NCI-H460 (cell line): ENCODE measurements at places on chromosomes 11 and 22.

- no peak for DNase-seq
These were observed 54.5 kb upstream of the HSPA8 start for GRCh38 chr11:123116486-123116885.

GRCh38 chr11:86488553-86488952 is 113.9 kb downstream of the CCDC81 start:
- no peak for DNase-seq

GRCh38 chr11:124748481-124749343 is 3.3 kb downstream of the VSIG2 start:
- DNase-seq: no peak

DNA sequence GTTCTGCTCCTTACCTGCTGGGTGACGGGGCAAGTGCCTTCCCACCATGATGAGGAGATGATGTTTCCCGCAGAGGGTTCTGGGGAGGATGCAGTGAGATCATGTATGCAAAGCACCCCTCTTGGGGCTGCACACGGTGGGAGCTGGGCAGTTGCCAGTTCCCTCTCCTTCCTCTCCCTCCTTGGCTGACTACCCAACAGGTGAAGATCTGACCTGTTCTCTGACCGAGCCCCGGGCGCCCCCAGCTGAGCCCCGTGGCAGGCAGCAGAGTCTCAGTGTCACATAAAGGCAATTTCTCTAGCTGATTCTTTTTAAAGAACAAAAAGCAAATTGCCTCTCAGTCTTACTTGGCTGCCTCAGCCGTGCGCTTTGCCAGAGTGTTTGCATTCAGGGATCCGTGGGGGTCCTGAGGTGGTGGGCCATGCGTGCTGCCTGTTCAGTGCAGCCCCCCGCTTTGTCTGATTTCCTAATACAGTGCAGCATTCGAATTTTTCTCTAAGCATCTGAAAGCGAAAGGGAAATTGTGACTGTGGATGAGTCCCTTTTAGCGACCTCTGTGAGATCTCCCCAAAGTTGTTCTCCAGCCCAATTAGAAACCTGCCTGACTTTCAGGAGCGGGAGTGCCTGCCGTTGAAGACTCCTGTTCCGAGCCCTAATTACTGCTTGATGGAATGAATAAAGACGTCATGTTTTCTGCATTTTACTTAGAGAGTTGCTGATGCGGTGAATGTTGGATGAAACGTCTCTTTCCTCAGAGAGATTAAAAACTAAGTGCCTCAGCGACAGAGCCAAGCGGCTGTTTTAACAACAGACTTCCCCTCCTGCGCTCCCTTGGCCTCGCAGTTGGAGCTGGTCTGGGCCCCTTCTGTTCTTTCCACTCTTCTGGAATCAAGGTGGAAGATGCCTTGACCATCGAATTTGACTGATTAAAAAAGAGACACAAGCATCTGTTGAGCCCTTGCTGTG is 86.0 kb downstream of the GRIK4 start:
- no peak for DNase-seq

DNA sequence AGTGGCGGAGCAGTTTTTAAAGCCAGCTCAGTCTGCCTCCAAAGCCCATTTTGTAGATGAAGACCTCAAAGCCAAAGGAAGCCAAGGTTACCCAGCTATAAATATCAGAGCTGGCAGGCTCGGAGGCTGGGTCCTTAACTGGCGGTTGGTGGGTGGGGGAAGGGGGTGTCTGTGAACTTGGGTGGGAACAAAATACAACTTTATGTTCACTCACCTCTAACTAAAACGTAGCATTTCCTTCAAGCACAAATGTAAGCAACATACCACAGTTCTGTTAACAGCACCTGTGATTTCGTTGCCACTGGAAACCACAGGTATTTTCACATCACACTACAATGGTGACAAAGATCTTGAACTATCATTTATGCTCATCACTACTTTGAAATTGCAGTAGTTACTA is 99.7 kb upstream of the SYT13 start:
- DNase-seq: no peak

GRCh38 chr22:49892226-49892899 is 25.9 kb downstream of the ALG12 start:
- DNase-seq: no peak

GRCh38 chr11:129248618-129249017 is 56.5 kb upstream of the ARHGAP32 start:
- DNase-seq: no peak

- DNase-seq: peak; percentile 26
These were observed 2.1 kb upstream of the DMC1 start for GRCh38 chr22:38572065-38572464.

DNA sequence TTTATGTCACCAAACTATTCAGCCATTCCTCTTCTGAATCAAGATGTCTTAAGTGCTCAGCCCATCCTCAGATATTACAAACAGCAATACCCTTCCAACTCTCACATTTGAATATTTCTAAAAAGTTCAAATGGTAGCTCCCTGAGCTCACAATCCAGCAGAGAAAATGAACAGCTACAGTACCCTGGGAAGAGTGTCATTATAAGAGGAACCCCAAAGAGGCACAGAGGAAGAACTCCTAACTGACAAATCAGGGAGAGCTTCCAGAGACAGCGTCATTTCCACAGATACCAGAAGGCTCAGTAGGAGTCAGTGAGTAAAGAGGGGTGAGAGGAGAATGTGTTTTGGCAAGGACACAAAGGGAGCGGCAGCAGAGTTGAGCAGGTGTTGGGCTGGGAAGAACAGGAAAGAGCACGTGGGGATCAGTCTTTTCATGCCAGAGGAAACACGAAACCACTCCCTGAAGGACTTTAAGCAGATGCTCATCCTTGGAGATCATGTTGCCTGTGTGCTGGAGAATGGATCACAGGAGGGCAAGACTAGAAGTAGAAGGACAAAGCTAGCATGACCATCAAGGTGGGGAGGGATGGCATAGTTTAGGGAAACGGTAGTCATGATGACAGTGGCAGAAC is 4.3 kb downstream of the CLTCL1 start:
- DNase-seq: no peak

DNA sequence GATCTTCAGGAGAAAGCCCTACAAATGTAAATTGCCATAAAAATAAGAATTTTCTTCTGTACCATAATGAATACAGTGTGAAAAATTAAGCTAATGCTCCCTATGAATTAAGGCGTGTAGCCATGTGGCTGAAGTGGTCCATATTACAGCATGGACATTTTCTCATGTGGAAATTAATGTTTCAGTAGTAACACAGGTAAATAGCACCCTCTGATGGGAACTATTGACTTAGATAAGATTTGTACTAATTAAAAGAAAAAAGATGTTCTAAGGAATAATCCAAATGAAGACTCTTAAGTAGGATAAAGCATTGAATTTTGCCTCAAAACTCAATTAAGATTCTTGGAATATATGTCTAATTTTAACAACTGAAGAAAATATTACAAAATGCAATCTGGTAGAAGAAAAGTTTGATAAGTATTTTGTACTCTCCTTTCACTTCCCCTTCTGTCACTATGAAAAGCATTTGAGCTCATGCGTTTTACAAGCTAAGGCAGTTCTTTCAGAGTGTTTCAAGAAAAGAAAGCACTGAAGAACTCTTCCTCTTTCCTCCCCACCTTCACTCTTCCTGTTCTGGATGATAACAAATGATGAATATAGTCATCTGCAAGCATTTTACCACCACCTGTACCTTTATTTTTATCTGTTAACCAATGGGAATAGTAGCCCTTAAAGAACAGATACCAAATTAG is 9.9 kb upstream of the OR8D2 start:
- DNase-seq: no peak

GRCh38 chr11:89182773-89183518 is 5.3 kb downstream of the TYR start:
- no peak for DNase-seq

DNA sequence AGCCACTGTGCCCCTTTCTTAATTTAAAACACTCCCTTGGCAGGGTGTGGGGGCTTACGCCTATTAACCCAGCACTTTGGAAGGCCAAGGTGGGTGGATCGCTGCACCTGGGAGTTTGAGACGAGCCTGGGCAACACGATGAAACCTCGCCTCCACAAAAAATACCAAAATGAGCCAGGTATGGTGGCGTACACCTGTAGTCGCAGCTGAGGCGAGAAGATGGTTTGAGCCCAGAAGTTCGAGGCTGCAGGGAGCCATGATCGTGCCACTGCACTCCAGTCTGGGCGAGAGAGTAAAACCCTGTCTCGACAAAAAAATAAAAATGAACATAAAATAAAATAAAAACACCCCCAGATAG is 45.0 kb downstream of the LINC01488 start:
- DNase-seq: no peak

- DNase-seq: no peak
These were observed 128.0 kb upstream of the SERPIND1 start for GRCh38 chr22:20645954-20646353.

- no peak for DNase-seq
These were observed 31.8 kb upstream of the APOBEC3A start for GRCh38 chr22:38925571-38926041.

DNA sequence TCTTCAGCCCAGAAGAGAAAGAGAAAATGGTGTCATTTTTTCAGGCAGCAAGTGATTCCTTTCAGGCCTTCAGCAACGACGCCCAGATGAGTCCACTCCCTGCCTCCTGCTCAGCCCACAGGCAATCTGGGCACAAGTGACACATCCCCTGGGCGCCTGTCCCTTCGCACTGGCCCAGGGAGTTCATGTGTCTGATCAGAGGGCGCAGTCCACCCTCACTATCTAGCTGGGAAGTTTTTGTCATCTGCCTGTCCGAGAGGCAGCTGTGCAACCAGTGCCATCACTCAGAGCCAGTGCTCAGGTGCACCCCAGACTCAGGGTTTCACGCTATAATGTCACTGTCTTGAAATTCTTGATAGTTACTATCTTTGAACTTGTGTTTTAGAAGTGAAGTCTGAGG is 1.4 kb upstream of the KCNQ1OT1 start:
- no peak for DNase-seq

DNA sequence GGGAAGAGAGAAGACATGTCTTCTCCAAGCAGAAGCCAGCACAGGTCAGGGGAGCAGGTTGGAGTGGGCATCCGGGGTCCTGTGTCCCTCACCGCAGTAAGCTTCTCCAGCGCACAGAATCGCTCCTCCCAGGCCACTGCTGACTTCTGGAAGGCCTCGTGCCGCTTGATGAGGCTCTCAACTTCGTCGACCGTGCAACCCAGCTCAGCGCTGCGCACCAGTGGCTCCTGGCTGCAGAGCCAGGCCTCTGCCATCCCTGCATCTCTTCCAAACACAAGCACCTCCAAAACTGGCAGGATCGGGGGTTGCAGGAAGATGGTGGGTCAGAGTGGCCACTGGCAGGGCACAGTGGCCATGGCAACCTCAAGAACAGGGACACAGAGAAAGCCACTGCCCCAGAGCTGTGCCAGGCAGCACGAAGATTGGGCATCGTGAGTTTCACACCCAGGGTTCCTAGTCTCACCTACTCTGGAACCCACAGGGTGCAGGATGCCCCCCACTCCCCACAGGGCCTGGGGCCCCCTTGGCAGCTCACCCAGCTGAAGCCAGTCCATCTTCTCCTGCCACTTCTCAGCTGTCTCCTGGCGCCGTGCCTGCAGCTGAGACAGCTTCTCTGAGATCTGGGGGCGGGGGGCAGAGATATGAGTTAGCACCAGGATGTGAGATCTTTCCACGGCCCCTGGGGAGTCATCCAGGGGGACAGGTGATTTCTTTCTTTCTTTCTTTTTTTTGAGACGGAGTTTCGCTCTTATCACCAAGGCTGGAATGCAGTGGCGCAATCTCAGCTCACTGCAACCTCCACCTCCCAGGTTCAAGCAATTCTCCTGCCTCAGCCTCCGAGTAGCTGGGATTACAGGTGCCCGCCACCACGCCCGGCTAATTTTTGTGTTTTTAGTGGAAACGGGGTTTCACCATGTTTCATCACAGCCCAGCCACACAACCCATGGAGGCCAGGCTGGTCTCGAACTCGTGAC is 11.2 kb upstream of the RBM4B start:
- DNase-seq: no peak

- no peak for DNase-seq
These were observed 19.6 kb downstream of the RNF121 start for GRCh38 chr11:71948314-71949027.

- DNase-seq: no peak
These were observed 86.5 kb downstream of the MN1 start for GRCh38 chr22:27715106-27715505.

DNA sequence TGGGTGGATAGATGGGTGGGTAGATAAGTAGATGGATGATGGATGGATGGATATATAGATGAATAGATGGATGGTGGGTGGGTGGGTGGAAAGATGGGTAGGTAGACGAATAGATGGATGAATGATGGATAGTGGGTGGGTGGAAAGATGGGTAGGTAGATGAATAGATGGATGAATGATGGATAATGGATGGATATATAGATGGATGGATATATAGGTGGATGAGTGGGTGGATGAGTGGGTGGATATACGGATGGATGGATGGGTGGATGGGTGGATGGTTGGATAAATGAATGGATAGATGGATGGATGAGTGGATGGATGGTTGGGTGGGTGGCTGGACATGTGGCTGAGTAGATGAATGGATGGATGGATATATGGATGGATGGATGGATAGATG is 53.1 kb upstream of the THY1 start:
- DNase-seq: no peak

- no peak for DNase-seq
These were observed 1.9 kb upstream of the CHKA start for GRCh38 chr11:68122936-68123539.

DNA sequence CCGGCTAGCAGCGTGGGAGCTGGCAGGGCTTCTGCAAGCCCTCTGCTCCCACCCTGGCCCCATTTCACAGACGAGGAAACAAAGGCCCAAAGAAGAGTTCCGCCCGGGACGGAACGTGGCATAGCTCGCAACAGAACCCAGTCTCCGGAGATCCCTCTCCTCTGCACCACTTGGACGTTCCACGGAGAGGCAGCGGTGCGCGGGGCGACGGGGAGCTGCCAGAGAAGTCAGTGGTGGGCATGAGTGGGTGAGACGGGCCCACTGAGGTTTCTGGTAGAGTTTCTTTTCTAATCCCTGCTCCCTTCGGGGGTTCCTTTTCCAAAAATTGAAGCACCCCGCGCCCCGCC is 554 bp upstream of the NECTIN1 start:
- DNase-seq: no peak

- no peak for DNase-seq
These were observed 48.3 kb downstream of the QSER1 start for GRCh38 chr11:32940865-32941264.

DNA sequence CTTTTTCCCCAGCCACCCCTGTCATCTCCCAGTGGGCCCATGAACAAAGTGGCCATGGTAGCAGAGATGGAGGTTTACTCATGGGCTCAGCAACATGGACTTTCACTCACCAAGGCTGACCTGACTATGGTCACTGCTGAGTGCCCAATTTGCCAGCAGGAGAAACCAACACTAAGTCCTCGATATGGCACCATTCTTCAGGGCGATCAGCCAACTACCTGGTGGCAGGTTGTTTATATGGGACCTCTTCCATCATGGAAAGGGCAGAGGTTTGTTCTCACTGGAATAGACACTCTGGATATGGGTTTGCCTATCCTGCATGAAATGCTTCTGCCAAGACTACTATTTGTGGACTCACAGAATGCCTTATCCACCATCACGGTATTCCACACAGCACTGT is 1009.1 kb downstream of the NTM start:
- no peak for DNase-seq

GRCh38 chr11:7858006-7858405 is 61.3 kb upstream of the OR5P2 start:
- no peak for DNase-seq

- no peak for DNase-seq
These were observed 118.8 kb upstream of the CADM1 start for GRCh38 chr11:115623021-115623451.

GRCh38 chr11:12024254-12024926 is 16.0 kb upstream of the DKK3 start:
- no peak for DNase-seq
